ENCODE measurements at places on chromosomes 5 and 9.

DNA sequence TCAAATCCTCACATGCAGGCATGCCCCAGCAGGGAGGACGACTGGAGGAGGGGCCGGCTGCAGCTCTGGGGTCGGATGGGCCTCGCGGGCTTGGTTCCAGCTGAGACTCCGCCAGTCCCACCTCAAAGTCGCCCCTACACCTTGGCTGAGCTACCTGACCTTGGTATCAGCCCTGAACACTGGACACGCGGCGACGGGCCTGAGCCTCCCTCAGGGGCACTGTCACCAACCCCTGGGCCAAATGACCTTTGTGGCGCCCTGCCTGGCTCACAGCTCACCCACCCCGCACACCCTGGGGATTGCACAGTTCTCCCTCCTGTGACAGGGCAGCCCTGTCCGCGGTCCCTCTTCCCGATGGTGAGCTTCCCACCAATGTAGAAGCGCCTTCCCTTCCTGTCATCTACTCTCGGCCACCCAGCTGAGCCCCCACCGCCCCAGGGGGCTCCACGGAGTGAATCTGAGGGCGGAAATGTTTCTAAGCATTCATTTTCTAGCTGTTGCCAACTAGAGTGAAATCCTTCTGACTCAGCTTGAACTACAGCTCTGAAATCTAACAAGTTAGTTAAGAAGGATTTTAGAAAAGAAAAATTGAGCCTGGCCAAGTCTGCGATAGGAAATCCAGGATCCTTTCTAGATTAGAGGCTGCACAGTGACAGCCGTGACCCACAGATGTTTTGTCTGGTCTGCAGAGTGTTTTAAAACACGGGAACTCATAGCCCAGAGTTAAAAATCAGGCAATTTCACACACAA, 138.9 kb upstream of the PHYKPL start:
- no peak for DNase-seq

GRCh38 chr9:127801955-127802575, 617 bp upstream of the FPGS start:
- peak; percentile 57 for DNase-seq

DNA sequence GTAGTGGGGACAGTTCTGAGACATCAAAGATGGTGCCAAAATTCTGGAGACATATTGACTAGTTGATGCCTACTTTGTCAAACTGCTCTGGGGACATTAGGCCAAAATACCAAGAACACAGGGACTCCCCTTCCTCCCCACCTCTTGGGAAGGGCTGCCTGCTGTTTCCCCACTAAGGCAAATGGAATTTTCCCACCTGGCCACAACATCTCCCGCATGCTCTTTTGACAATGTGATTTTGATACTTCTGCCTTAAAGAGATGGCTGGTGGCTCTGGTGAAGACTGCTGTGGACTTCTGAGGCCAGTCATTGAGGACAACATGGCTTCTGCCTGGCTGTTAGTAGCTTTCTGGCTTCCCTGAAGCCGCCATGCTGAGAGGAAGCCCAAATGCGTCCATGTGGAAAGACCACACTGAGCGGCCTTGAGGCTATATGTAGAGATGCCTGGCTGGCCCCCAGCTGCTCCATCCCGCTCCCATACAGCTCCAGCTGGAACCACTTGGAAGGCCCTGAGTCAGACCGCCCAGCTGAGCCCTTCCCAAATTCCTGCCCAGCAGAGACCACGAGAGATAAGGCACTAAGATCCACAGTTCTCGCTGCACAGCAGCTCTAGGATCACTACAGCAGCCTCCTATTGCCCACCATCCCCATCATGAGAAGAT, 226.7 kb downstream of the SYK start:
- DNase-seq, result no peak

DNA sequence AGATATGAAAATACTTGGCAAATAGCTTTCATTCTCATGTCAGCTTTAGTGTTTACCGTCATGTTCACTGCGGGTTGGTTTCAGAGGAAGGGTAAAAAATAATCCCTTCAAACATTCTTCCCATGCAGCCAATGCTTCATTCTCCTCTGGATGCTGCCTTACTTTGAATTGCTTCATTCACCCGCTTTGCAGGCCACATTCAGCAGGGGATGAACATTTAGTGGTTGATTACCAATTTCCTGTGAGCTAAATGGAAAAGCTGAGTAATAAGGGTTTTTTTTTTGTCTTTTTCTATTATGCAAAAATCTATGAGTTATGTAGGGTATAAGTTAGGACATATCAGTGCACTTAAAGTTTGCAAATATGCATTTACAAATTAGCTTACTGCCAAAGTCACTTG, 96.3 kb upstream of the MEF2C start:
- no peak for DNase-seq

GRCh38 chr5:124678922-124679519, 67.4 kb downstream of the ZNF608 start:
- DNase-seq, result no peak

- DNase-seq, result no peak
Measured at GRCh38 chr5:107123014-107123413, 547.7 kb downstream of the EFNA5 start.

DNA sequence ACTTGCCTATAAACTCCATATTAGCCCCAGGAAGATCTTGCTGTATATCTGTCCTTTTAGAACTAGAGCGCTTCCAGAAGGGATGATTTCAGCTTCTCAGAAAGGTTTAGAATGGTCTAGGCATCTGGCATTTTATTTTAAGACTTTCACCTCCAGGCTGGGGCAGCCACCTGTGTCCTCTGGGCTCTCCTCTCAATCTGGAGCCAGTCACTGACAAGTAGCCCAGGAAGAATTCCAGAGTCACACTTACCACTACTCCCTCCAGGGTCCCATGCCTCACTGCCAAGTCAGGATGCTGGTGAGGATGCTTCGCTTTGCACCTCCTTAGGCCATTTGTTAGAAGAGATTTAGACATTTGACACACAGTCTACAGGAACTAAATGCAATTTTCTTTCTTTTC, 20.8 kb downstream of the B4GALT1 start:
- no peak for DNase-seq

DNA sequence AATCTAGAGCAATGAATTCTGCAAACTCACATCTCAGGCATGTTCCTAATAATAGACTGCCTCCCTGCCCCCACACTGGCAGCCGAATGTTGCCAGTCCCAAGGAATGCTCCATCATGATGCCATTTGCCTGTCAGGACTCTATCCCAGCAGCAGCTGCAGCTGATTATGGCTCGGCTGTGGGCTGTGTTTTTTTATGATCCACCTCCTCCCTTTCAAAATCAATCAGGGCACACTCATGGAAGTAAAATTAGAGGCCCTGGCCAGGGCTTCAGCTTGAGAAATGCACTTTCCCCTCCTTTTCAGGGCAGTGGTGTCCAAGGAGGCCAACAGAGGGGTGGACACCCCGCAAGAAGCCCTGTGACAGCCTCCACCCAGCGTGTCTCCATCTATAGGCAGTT, 176.7 kb upstream of the S1PR3 start:
- peak; percentile 66 for DNase-seq

DNA sequence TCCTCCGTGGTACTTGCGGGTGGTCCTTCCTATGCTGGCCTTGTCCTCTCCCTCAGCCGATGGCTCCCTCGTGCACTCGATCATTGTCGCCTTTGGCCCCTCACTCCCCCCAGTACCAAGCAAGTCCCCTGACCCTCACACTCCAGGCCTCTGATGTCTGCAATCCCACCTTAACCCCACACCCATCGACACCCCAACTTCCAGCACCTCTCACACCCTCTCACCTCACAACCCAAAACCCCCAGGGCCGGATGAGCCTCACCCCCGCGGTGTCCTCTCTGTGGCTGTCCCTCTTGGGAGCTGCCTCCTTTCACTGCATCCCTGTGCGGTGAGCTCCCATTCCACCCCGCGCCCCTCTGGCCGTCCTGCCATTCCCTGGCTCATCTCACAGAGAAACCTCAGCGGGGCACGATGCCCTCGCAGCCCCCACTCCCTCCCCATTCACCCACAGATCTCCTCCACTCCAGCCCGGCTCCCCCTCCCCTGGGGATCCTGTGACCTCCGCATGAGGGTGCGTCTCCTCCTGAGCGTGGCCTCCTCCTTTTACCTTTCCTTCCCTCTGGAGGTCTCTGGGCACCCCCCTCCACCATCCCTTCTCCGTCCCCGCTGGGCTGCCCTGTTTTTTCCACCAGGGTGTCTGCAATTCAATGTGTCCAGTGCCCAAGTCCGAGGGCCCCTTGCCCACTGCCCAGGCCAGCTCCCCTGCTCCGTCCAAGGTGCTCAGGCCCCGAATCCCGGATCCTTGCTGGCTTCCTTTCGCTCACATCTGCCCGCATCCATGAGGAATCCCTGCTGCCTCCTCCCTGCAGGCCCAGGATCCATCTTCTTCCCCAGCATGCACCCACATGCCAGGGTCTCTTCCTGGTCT, 15.8 kb upstream of the RNU6ATAC start:
- no peak for DNase-seq

GRCh38 chr5:117457656-117458055, 883.0 kb upstream of the SEMA6A start:
- DNase-seq, result no peak

- no peak for DNase-seq
Measured at GRCh38 chr9:126462617-126463016, 136.0 kb downstream of the MVB12B start.

GRCh38 chr9:31639451-31639850, 745.0 kb upstream of the ACO1 start:
- DNase-seq, result no peak

DNA sequence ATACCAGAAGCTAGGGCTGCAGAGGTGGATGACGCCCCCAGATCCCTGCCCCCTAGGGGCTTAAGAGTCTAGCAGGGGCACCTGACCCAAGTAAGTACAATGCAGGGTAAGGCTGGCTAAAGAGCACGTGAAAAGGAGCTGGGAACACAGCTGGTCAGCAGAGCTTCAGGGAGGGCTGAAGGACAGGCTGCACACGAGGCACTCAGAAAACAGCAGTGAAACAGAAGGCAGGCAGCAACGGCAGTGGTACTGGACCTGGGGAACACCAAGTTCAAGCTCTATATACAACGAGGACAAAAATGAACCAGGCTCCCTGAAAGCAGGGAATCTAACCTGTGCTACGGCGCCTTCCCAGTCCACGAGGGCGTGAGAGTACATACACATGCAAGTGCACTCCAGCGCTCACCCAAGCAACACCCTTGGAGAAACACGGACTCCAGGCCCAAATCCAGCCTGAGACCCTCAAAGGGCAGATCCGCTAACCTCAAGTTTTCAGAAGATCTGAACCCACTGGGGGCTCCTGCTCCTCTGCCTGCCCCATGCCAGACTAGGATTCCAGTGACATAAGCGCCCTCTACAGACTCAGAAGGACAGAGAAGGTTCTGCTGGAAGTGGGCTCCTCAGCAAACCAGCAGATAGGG, 57.4 kb downstream of the PSMB7 start:
- no peak for DNase-seq

DNA sequence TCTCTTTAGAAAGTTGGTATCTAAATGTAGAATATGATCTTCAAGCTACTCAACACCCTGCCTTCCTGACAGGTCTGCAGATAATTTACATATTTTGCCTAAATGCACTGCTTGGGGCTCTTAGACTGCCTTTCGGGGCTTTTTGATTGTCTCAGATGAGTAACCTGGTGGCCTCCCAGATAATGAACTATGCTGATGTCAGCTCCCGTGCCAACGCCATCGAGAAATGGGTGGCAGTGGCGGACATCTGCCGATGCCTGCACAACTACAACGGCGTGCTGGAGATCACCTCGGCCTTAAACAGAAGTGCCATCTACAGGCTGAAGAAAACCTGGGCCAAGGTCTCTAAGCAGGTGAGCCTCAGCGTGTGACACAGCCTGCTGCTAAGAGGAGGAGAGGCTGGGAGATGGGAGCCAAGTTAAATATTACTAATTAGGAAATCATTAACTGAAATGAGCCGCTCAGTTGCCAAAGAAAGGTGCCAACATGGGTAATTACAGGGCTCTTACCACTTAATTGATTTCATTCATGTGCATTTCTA, 20.8 kb upstream of the CKMT2 start:
- no peak for DNase-seq

GRCh38 chr5:32099486-32100035, 74.6 kb downstream of the GOLPH3 start:
- no peak for DNase-seq

- no peak for DNase-seq
Measured at GRCh38 chr5:181200816-181201215, 4.2 kb downstream of the TRIM7 start.

- peak; percentile 7 for DNase-seq
Measured at GRCh38 chr9:118059484-118060278, 355.5 kb downstream of the TLR4 start.

GRCh38 chr9:84294241-84294950, 46.2 kb downstream of the SLC28A3 start:
- no peak for DNase-seq

GRCh38 chr5:112757468-112758208, 20.0 kb downstream of the APC start:
- DNase-seq, result no peak

GRCh38 chr5:81850501-81851357, 99.8 kb upstream of the SSBP2 start:
- no peak for DNase-seq

DNA sequence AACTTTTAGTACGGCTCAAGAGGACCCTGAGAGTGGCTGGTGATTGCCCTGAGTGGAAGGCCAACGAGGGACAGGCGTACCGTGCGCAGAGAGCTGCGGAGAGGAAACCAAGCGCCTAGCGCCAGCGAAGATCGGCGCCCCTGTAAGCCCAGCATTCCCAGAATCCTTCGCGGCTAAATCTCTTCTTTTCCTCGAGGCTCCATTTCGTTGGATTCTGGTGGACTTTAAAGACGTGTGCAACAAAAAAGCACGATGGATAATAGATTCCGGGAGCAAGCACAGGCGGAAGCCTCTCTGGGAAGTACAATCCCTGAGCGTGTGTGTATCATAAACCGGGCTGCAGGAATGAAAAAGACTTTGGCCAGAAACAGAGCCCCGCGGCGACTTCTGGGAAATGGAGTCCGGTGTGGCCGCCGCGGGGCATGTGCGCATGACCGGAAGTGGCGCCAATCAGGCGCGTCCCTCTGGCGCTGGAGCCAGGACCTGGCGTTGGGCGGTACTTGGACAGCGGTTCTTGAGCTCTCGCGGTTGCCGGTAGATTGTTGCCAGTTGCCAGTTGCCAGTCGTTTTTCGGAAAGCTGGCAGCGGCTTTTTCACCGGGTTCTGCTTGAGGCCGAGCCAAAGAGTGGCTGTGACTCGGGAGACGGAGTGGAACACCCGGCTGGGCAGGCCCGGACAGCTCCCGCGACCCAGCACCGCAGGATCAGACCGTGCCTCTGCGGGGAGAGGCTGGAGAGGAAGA, at the start of gene ZNF79:
Gene ZNF79 (plus strand): TSS at position 449 of the 742 bp plus-strand sequence. CDS start 406 bp downstream, outside the sequence.
- peak; percentile 97 for DNase-seq

GRCh38 chr5:1488882-1489680, 34.7 kb downstream of the LPCAT1 start:
- DNase-seq, result no peak

- DNase-seq, result no peak
Measured at GRCh38 chr5:54146390-54146789, 164.0 kb downstream of the ARL15 start.

DNA sequence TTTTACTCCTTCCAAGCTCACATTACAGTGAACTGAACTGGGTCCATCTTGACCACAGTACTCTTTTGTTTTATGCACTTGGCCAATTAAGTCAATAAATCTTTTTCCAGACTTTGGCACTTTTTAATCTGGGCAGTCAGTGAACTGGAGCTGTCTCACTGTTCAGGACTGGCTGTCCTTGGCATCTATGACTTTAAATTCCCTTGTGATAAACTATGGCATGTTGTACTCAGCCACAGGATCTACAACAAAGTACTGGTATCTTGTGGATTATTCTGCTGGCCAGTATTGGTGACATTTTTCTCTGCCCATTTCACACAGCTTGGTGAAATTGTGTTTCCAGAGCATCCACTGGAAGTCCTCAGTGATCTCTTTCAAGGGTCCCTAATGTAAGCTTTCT, 1144.8 kb upstream of the SEMA6A start:
- no peak for DNase-seq

All from left lung (tissue), 14 donors.